GM23248 (cell line): ENCODE measurements at places on chromosomes 13 and 19. TPM values are rescaled to one million over a fixed set of nuclear protein-coding genes. Genes with fewer than 3 reads are reported as not detected.

DNA sequence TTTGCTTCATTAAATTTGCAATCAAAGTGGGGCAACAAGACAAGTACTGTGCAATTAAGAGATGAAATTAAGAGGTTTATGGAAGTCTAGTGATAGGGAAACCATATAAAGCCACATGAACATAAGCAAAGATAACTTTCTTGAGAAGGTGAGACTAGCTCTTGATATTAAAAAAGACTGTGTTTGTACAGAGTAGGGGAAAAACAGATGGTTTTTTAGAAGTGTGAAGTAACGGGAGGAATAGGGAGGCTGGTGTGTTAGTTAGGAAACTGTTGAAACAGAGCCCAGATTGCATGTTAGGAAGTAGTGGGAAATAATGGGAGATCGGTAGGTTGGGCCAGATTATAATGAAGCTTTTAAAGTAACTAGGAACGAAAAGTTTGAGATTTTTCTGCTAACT lies 149.8 kb upstream of the FREM2 start:
- DNase-seq, result no peak
- H3K4me3 ChIP-seq, result no peak overlapping the region
- H3K4me1 ChIP-seq, result no peaks in the 10 kb centered on the region
- no peaks in the 10 kb centered on the region for H3K36me3 ChIP-seq
- H3K27ac ChIP-seq, result no peak overlapping the region
- no peaks in the 10 kb centered on the region for H3K27me3 ChIP-seq

DNA sequence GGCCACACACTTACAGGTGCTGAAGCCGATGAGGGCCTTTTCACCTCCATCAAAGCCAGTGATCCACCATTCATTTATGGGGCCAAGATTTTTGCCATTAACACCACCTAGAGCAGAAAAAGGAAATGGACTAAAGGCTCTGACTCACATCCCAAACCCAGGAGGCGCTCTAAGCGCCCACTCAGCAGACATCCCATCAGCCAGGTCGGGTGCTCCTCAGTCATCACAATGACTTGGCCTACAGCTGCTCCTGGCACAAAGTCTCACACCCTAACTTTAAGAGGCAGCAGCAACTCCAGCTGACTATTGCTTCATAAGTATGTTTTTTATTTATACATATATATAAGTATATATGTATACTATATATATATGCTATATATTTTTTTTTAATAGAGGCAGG lies 36.1 kb upstream of the EIF3G start:
- no peaks in the 10 kb centered on the region for H3K4me1 ChIP-seq
- H3K27me3 ChIP-seq, result no peaks in the 10 kb centered on the region
- peak; percentile 82 for DNase-seq
- H3K27ac ChIP-seq, result peak overlapping the region; percentile 45

- no peak overlapping the region for H3K27ac ChIP-seq
- no peak for DNase-seq
- H3K27me3 ChIP-seq, result no peaks in the 10 kb centered on the region
- no peaks in the 10 kb centered on the region for H3K4me1 ChIP-seq
- no peak overlapping the region for H3K4me3 ChIP-seq
Observed at GRCh38 chr13:113644800-113645199, 13.2 kb downstream of the ATP4B start.

GRCh38 chr19:6671960-6672359 lies 2.0 kb upstream of the TNFSF14 start:
- H3K27ac ChIP-seq, result no peak overlapping the region
- no peak overlapping the region for H3K4me3 ChIP-seq
- H3K36me3 ChIP-seq, result no peaks in the 10 kb centered on the region
- H3K4me1 ChIP-seq, result peaks cover 9% of the 10 kb centered on the region; the same call in 1 of the 2 replicates
- DNase-seq, result no peak

- H3K36me3 ChIP-seq, result no peaks in the 10 kb centered on the region
- DNase-seq, result no peak
- no peaks in the 10 kb centered on the region for H3K4me1 ChIP-seq
- no peak overlapping the region for H3K27ac ChIP-seq
- no peak overlapping the region for H3K4me3 ChIP-seq
- peaks cover 27% of the 10 kb centered on the region for H3K27me3 ChIP-seq
Observed at GRCh38 chr19:7662657-7663056, 6.2 kb upstream of the RETN start.

DNA sequence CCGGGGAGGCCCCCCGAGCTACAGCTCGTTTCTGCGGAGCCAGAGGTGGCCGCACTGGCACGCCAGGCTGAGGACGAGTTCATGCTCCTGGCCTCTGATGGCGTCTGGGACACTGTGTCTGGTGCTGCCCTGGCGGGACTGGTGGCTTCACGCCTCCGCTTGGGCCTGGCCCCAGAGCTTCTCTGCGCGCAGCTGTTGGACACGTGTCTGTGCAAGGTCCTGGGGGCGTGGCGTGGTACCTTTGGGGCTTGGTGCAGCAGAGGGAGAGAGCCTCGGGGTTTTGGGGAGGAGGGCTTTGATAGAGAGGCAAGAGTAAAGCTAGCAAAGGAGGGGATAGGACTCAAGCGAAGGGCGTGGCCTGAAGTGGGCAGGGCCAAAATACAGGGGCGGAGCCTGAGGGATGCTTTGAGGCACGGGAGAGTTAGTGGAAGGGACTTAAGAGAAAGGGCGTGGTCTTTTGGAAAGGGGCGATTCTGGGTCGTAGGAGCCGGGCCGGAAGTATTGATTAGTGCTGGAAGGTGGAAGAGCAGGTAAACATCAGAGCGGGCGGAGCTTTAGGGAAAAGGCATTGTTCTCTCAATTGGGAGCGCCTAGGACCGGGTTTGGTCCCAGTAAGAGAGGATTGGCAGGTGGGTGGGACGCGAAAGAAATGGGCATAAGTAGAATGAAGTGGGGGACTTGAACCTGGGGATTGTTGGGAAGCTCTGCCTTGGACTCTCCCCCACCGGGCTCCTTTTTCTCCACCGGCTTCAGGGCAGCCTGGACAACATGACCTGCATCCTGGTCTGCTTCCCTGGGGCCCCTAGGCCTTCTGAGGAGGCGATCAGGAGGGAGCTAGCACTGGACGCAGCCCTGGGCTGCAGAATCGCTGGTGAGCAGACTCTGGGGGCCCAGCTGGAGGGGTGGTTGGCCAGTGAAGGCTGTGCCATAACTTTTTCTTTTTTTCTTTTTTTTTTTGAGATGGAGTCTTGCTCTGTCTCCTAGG lies 1.2 kb downstream of the PPM1N start:
- H3K4me1 ChIP-seq, result 0 out of 2 replicates have a peak, but pooled peaks cover 3% of the 10 kb centered on the region
- peak; percentile 57 for DNase-seq

DNA sequence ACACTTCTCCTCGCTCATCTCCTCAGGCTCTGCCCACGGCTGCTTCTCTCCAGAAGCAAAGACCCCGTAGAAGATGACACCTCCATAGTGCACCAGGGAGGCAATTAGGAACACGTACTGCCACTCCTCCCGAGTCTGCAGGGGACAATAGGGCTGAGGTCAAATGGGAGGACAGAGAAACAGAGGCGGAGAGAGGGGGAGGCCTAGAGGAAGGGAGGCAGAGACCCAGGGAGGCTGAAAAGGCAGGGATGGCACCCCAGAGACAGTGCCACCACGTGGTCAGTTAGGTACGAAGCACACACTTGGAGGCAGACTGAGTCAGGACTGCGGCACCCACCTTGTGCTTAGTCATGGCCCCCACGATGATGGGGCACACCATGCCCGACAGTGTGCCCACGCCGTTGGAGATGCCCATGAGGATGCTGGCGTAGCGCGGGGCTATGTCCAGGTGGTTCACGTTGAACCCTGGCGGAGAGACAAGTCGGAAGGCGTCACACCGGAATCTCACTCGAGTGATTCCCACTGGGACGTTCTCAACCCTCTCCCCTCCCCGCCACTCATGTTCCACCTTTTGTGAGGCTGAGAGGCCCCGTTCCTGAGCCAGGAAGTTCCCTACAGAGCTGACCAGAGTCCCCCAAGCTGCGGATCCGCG lies 5.6 kb downstream of the GFY start:
- peaks cover 95% of the 10 kb centered on the region for H3K27me3 ChIP-seq
- H3K27ac ChIP-seq, result no peak overlapping the region
- H3K4me3 ChIP-seq, result no peak overlapping the region
- no peaks in the 10 kb centered on the region for H3K4me1 ChIP-seq

- no peak overlapping the region for H3K27ac ChIP-seq
- no peaks in the 10 kb centered on the region for H3K27me3 ChIP-seq
- DNase-seq, result no peak
- no peaks in the 10 kb centered on the region for H3K36me3 ChIP-seq
- no peak overlapping the region for H3K4me3 ChIP-seq
Observed at GRCh38 chr13:25927932-25928331, 123.9 kb downstream of the SHISA2 start.

- peaks cover 9% of the 10 kb centered on the region; the same call in 1 of the 2 replicates for H3K4me1 ChIP-seq
- no peak overlapping the region for H3K27ac ChIP-seq
- no peak for DNase-seq
- H3K4me3 ChIP-seq, result no peak overlapping the region
- no peaks in the 10 kb centered on the region for H3K27me3 ChIP-seq
- peaks cover 4% of the 10 kb centered on the region for H3K36me3 ChIP-seq
Observed at GRCh38 chr19:2922987-2923386, 21.8 kb downstream of the ZNF77 start.

DNA sequence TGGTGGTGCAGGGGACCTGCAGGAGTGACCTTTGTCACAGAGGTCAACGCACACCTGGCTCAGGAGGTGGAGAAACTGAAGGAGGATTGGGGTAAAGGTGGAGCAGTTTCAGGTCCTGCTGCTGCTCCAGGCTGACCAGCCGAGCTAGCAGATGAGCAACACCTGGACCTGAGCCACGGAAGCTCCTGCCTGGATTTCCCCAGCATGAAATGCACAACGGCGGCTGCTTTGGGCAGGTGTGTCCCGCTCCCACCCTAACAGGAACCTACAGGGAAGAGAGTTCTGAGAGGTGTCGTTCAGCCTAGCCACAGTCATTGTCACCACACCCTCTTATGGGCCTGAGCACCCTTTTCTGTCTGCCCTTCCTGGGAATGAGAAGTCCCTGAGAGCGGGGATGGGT lies 15.7 kb upstream of the CD177 start:
- H3K4me1 ChIP-seq, result no peaks in the 10 kb centered on the region
- no peaks in the 10 kb centered on the region for H3K36me3 ChIP-seq
- H3K27me3 ChIP-seq, result peaks cover 9% of the 10 kb centered on the region
- H3K27ac ChIP-seq, result no peak overlapping the region

DNA sequence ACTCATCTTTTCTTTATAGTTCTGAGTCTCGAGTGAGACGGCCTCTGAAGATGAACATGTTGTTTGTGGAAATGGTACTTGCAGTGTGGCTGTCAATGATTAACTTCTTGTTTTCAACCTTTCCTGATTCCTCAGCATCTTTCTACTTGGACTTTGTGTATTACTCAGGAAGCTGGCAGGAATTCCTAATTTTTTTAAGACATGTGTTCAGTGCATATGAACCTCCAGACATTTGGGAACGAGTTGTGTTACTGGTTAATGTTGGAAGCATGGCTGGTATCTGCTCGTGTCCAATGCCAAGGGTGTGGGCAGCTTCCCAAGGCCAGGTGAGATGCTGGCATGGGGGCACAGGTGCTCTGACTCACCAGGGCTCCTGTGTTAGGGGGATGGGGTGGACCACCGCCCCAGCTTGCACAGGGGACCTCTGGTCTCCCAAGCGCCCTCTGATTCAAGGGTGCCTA lies 61.1 kb upstream of the MCF2L start:
- no peak overlapping the region for H3K27ac ChIP-seq
- DNase-seq, result no peak
- no peak overlapping the region for H3K4me3 ChIP-seq
- H3K4me1 ChIP-seq, result no peaks in the 10 kb centered on the region
- H3K27me3 ChIP-seq, result peaks cover 29% of the 10 kb centered on the region

DNA sequence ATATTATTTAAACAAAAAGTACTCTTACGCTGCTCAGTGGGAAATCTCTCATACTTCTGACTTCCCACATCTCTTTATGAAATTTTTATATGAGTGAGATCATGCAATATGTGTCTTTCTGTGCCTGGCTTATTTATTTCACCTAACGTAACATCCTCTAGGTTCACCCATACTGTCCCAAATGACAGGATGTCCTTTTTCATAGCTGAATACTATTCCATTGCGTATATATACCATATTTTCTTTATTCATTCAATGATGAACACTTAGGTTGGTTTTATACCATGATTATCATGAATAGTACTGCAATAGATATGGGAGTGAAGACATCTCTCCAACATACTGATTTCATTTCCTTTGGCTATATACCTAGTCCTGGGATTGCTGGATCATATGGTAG lies 57.8 kb upstream of the TPP2 start:
- no peak overlapping the region for H3K4me3 ChIP-seq
- peaks cover 5% of the 10 kb centered on the region; the same call in 1 of the 2 replicates for H3K27me3 ChIP-seq
- no peak overlapping the region for H3K27ac ChIP-seq
- DNase-seq, result no peak
- H3K36me3 ChIP-seq, result no peaks in the 10 kb centered on the region

DNA sequence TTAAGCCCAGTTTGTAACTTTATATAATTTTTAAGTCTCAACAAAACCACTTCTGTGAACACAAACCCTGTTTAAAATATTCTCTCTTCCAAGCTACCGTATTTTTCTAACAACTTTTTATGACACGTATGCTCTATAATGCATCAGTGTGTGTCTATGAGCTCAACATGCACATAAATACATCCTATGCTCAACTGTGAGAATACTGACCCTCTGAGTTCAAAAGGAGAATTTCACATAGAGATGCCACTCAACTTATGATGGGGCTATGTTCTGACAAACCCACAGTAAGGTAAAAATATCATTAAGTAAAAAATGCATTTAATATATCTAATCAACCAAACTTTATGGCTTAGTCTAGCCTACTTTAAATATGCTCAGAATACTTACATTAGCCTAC lies 1139.7 kb upstream of the SPRY2 start:
- no peaks in the 10 kb centered on the region for H3K36me3 ChIP-seq
- no peak for DNase-seq
- H3K27ac ChIP-seq, result no peak overlapping the region
- no peak overlapping the region for H3K4me3 ChIP-seq
- no peaks in the 10 kb centered on the region for H3K27me3 ChIP-seq

DNA sequence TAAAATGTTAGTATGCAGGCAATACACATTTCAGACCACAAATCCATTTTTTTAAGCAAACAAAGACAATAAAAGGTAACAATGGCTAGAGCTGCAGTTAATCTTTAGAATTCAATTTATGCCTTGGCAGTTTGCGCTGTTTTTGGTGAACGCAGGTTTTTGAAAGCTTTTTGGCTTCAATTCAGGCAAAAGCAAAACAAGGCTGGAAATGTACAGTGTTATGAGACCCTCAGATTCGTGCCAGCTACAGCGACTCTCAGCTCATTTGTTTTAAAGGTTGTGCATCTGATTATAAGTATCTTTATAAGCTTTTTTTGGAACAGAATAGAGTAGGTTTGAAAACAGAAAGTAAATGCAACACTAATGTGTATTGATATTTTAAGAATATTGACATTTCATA lies 63.6 kb upstream of the SOX1 start:
- no peak for DNase-seq
- no peak overlapping the region for H3K27ac ChIP-seq
- no peaks in the 10 kb centered on the region for H3K36me3 ChIP-seq
- no peaks in the 10 kb centered on the region for H3K27me3 ChIP-seq
- no peaks in the 10 kb centered on the region for H3K4me1 ChIP-seq

GRCh38 chr13:27371932-27372331 lies 52.5 kb upstream of the GTF3A start:
- no peak overlapping the region for H3K27ac ChIP-seq
- H3K4me1 ChIP-seq, result no peaks in the 10 kb centered on the region
- no peak for DNase-seq
- peaks cover 20% of the 10 kb centered on the region for H3K27me3 ChIP-seq
- H3K4me3 ChIP-seq, result no peak overlapping the region

ZNF544 gene
- polyA plus RNA-seq, result 10.9 and 15.9 TPM in 2 replicates

NANOS3 gene
- polyA plus RNA-seq, result 2.7 TPM in 2 replicates

SIGLEC10 gene
- polyA plus RNA-seq, result not detected in 2 replicates

ITGBL1 gene
- polyA plus RNA-seq, result 332 and 336 TPM in 2 replicates

ZNF540 gene
- 0.58 and 0.76 TPM in 2 replicates for polyA plus RNA-seq

GNG7 gene
- polyA plus RNA-seq, result 0.13 and 0.16 TPM in 2 replicates

PGLYRP2 gene
- polyA plus RNA-seq, result not detected in 2 replicates

CPB2 gene
- 0.11 TPM in 1 of 2 replicates, not detected in the other for polyA plus RNA-seq
